ENCODE measurements at places on chromosomes 2 and 18.

DNA sequence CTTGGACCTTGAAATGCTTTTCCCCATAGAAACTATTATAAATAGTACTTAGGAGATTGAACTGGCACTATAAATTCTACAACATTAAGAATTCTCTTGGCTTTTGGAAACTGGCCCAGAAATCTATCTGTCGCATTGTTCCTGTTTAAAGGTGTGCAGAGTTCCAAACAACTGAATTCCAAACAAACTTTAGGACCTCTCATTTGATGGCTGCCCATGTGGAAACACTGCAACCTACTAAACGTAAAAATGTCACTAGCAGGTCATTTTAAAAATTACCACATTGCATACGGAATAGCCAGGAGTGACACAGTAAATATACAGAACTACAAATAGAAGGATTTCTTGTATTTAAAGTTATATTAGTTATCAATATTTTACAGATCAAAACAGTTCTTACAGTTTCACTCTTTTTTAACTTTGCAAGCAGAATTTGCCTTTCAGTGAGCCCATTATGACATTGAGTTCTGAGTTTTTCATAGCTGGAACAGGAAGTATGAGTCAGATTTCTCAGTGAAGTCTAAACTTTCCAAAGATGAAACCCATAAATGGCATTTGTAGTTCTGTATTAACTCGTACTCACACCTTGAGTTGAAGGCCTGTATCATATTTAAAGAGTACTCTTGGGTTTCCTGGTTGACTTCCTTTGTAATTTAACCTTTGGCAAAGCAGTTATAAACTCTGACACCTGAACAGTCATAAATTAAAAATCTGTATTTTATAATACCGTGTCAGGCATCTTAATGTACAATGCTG lies 142.3 kb upstream of the BOD1L2 start:
- DNase-seq = peak; percentile 8

- peak; percentile 69 for DNase-seq
Measured at GRCh38 chr2:223051693-223052289, at the start of gene KCNE4. Gene KCNE4 (plus strand): TSS chr2:223052190. CDS start chr2:223052831, 641 bp downstream.

DNA sequence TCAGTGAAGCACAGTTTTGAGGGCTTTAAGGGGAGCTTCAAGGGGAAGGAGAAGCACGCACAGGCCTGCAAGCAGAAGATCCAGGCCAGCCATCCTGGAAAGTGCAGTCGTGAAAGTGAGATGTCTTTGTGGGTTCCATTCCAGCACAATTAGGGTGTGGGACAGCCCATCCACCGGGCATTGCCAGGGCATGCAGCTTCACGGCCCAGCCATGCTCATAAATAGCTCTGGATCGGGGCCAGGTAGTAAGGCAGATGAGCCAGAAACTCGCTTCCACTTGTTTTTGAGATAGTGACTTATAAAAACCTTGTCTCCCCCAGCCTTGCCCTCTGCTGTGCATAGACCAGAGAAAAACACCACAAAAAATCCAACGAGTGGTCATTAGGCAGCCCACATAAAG lies 21.0 kb downstream of the KDSR start:
- no peak for DNase-seq

DNA sequence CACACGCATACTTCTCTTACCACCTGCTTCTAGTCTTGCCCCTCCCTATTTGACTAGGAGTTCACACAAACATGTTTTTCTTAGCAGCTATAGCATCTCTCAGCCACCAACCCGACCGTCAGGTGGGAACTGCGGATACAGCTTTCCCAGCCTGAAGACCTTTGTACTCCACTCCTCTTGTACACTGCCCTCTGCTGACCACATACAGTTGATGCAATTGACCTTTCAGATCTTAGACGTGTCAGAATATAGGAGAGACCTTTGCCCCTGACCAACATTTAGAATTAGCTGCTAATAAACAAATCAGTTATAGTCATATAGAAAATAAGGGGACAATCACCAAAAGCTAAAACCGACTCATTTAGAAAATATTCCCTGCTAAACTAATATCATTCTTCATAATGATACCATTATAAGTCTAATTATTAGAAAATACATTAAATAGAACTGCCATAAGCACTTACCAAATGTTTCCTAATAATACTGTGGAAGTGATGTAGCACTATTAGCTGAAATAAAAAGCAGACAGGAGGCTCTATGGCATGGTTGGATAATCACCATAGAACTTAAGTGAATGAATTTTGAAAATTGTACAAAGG lies 208.4 kb downstream of the RAD51AP2 start:
- DNase-seq = peak; percentile 38

DNA sequence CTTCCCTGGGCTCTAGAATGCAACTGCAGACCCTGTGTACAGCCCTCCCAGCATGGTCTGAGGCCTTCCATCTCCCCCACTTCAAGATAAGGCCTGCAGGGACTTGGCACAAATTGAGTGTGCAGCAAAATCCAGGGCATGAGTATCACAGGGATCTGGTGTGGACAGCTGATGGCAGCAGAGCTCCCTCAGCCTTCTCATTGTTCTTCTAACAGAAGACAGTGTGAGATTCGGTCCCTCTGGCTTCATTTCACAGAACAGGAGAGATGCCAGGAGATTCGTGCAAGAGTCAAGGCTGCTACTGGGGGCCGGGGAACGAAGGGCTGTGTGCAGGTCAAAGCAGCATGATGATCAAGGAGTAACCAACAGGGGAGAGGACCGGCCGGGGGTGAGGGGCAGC lies 85.8 kb downstream of the UXS1 start:
- DNase-seq = peak; percentile 28

GRCh38 chr2:233386382-233387041 lies 32.2 kb downstream of the DGKD start:
- DNase-seq = peak; percentile 34

- DNase-seq = peak; percentile 60
Measured at GRCh38 chr2:55869637-55870325, 53.8 kb downstream of the EFEMP1 start.

- no peak for DNase-seq
Measured at GRCh38 chr2:157922815-157923214, 46.7 kb upstream of the ACVR1 start.

DNA sequence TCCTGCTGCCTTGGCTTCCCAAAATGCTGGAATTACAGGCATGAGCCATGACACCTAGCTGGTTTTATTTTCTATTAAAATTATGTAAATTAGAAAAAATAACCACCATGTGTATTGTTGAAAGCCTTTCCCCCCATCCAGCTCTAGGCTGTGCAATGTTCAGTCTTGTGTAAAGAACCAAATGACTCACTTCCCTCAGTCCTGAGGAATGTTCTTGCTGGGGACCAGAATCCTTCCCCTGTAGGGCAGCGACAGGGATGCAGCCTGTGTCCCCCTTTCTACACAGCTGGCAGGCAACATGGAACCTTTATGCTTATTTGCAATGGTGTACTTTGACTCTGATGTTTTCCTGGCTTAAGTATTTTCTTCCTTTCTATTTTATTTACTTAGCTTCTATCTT lies 29.4 kb downstream of the AOX1 start:
- peak; percentile 76 for DNase-seq

DNA sequence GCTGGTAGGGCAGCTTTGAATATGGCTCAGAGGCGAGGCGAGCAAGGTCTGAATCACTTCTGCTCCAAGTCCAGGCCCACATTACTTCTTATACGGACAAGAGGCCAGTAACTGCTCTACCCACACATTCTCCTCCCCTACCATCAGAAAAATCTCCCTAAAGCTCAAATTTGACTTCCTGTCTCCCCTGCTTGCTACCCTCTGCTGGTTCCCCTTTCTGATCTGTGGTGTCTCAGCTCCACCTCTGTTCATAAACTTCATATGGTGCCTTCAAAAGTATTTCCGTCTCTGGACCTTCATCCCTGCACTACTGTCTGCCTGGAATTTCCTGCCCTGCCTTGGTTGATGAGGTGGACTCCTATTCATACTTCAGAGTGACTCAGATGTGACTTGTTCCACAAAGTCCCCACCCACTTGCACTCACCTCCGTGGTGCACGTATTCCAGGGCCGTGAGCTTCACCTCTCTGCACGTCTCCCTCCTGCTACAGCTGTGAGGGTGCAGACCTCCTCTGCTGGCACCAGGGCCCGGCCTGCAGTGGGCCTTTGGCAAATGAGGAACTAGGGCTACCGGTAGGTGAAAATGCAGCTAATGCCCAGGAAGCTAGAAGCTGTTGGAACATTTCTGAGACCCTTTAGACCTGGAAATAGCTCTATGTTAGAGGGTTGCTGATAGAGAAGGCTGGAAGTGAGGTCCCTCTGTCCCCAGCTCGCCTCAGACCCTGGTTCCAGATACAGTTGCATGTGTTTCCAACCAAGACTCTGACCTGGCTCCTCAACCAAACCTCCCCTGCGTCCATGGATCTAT lies 24.6 kb upstream of the KCMF1 start:
- DNase-seq = peak; percentile 71

DNA sequence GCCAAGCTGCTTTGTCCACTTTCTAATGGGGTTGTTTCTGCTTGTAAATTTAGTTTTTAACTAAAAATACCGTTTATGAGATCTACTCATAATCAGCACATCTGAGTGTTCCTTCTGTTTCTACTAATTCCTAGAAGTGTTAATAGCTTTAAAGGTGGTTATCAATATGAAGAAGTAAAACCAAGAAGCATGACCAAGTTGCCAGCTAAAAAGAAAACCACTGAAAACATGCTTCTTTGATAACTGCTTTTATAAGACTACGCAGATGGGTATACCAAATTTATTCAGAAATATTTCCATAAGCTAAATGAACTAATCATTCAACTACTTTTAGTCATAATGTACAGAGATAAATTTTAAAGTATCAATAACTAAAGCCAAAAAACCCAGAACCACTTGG lies 101.8 kb downstream of the C2orf74 start:
- no peak for DNase-seq

- DNase-seq = no peak
Measured at GRCh38 chr18:647304-647703, 10.1 kb upstream of the TYMS start.

GRCh38 chr18:49795612-49796552 lies 17.5 kb downstream of the ACAA2 start:
- no peak for DNase-seq

DNA sequence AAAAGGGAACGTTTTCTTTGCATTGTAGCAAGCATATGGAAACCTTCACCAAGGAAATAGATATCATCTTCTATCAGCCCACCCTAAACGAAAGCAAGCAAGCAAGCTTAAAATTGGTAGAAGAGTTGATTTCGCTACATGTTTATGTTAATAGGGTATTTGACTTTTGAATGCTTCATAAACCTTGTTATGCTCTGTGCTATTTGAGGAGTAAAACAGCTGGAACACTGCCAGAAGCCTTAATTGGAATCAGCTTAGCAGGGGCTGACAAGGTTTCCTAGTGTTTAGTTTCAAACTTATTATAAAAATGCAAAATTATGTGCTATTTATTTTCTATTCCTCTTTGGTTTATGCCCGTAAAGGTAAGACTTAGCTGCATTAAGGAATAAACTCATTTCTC lies 70.6 kb upstream of the LINC00305 start:
- DNase-seq = no peak

DNA sequence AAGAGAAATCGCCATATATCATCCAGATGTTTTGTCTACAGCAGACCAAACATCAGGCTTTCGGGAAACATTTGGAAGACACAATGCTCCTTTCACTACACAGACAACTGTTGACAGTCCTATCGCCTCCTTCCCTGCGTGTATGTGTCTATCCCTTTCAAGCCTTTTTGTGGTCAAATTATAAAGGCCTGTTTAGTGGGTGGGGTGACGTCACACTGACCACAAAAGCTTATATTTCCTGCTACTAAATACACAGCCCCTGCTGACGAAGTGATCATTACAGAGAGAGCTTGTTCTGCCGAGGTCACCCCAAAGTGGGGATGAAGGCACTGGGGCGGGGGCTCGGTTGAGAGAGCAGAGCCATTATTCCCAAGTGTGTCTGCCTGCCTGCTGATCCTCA lies 302.7 kb upstream of the TNP1 start:
- DNase-seq = peak; percentile 93

- DNase-seq = no peak
Measured at GRCh38 chr2:3287896-3288295, 89.7 kb downstream of the EIPR1 start.

DNA sequence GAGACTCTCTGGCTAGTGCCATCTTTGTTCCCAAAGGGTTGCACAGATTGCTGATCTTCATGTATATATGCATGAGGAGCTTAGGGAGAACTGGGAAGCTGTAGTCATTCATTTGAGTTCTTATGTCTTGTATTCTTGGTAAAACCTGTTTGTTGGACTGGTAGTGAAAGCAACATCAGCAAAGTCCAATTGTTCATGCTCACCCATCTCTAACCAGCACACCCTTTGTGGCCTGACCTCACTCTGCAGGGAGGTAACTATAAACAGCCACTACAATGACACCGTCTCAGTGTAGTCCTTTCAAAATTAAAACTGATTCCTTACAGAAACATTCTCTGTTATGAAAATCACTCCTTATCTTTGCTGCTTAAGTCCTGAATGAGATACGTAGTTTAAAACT lies 13.9 kb upstream of the LMAN1 start:
- DNase-seq = no peak

- DNase-seq = no peak
Measured at GRCh38 chr2:72220170-72220569, 72.5 kb upstream of the CYP26B1 start.

DNA sequence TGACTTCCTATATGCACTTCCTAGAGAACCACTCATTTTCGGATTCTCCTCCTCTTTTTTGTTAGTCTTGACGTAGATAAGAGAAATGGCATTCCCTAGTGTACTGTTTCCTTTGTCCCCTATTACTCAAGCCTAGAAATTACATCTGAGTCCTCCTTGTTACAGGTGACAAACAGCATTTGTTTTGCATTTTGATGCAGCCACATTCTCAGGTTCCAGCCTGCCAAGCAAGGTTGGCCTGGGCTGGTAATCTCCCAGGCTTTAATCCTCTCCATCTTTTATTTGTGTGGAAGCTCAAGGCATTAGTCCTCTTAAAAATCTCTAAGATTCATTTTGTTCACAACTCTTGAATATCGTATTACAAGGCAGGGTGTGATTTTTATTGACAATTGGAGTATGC lies 318.0 kb upstream of the NRP2 start:
- DNase-seq = no peak

GRCh38 chr2:231395188-231396057 lies at the start of gene B3GNT7:
Gene B3GNT7 (plus strand): TSS chr2:231395710. CDS start chr2:231395804, 94 bp downstream.
- DNase-seq = no peak

GRCh38 chr2:4976407-4976806 lies 715.8 kb upstream of the SOX11 start:
- DNase-seq = no peak

DNA sequence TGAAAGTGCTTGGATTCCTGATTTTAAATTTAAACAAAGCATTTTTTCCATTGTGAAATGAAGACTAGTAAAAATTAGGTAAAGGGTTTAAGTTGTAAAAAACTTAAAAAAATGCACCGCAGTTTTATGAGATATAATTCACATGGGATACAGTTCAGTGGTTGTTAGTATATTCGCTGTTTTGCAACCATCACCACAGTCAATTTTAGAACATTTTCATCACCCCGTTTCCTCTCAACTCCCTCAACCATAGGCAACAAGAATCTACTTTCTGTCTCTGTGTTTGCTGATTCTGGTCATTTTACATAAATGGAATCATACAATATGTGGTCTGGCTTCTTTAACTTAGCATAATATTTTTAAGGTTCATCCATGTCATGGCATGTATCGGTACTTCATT lies 4.0 kb downstream of the DGKD start:
- DNase-seq = no peak
